ENCODE measurements at places on chromosomes 16 and 17.

DNA sequence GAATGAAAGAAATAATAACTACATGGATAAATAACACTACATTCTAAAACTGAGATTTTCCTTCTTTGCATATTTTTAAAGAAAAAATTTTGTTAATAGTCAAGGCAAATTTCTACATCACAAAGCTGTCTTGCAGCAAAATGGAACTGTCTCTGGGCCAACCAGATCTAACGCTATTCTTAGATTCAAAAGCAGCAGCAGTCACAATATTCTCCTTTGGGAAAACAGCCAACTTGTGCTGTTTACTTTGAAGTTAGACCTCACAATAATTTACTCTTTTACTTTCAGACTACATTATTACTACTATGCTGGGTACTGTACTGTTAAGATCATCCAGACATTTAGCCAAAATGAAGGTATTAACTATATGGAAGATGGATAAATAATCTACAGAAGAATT lies 189.1 kb downstream of the CEP112 start:
- no peak for DNase-seq

GRCh38 chr17:42617956-42618431 lies 8.5 kb downstream of the TUBG1 start:
- no peak for DNase-seq

DNA sequence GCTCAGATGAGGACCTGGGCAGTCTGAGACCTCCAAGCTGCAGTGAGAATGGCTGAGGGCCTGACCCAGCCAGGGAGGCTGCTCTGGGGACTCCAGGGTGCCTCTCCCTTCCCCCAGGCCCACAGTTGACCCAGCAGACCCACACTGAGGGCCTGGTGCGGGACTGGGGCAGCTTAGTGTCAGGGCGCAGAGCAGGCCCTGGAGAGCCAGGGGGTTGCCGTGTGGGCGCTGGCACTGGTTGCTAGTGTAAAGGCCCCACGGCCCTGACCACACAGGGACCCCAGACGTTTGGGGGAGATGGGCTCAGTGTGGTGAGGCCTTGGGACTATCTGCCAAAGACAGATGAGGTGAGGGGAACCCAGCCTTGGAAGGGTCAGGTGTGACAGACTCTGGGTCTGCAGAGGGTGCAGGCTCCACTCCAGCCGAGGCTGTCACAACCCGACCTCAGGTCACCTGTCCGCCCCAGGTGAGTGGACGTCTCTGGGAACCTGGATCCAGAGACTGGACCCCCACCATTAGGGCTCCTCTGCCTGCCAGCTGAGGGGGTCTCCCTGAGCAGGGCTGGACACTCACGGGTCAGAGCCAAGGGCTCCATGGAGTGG lies 50.8 kb upstream of the GNG13 start:
- no peak for DNase-seq

DNA sequence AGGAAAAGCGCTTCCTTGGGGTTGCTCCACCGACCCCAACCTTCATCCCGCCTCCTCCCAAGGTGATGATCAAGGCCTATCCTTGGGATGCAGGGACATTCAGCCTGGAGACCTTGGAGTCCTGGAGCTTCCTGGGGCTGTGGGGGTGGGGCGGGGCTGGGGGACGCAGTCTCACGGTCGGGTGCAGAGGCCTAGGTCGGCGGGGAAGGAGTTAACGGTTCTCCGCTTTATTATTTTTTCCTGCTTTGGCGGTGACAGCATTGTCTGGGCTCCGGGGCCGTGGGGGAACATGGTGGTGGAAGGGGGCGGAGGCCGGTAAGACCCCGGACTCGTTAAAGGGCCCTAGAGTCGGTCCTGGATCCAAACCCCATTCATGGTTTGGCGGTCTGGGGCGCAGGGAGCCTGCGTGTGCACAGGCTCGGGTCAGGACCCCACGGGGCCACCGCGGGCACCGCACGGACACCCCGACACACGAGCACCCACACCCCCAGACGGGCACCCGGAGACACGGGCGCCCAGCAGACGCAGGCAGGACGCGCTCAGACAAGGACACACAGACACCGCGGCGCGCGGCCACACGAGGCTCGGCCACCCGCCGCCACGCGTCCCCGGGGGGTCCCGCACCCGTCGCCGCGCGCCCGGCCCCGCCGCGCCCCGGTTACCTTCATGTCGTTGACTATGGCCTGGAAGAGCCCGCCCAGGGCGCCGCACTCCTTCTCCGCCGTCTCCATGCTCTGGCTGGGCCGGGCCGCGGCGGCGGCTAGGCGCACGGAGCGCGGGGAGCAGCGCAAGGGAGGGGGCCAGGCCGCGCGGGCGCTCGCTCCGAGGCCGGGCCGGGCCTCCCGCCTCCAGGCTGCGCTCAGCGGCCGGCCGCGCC lies 554 bp downstream of the MTSS2 start:
- DNase-seq, result no peak

GRCh38 chr17:70121126-70121525 lies 46.1 kb downstream of the KCNJ16 start:
- DNase-seq, result no peak

- DNase-seq, result no peak
Observed at GRCh38 chr16:4293181-4293716, 20.4 kb upstream of the TFAP4 start.

DNA sequence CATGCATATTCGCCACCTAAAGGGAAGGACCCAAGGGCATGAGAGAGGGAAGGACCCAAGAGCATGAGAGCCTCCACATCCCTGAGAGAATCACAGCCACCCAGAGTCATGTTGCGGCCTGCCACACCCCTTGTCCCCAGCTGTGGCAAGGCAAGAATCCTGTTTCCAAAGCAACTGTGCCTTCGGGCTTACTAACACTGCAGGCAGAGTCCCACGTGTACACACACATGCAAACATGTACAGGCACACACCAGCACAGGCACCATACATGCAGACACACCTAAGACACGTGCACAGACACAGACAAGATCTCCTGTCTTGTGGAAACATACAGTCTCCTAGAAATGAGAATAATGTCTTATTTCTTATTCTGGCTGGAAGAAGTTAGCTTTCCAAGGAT lies 92.4 kb upstream of the CDYL2 start:
- no peak for DNase-seq

DNA sequence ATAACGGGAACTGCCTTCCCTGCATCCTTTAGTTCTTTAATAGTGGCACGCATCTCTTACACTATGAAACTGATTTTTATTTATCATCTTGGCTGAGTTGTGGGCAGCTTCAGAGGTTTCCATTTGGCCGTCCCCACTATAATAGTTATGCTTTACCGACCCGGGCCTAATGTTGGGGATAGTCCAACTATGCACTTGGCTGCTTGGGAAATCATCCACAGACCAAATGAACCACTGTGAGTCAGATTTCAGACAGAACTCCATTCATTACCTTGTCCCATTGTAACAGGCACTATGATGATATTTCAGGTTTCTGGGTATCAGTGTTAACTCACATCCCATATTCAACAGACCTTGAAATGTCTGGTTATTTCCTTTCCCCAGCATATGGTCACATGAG lies 6.1 kb upstream of the SLFN5 start:
- no peak for DNase-seq

- no peak for DNase-seq
Observed at GRCh38 chr16:73998707-73999106, 297.9 kb upstream of the PSMD7 start.

DNA sequence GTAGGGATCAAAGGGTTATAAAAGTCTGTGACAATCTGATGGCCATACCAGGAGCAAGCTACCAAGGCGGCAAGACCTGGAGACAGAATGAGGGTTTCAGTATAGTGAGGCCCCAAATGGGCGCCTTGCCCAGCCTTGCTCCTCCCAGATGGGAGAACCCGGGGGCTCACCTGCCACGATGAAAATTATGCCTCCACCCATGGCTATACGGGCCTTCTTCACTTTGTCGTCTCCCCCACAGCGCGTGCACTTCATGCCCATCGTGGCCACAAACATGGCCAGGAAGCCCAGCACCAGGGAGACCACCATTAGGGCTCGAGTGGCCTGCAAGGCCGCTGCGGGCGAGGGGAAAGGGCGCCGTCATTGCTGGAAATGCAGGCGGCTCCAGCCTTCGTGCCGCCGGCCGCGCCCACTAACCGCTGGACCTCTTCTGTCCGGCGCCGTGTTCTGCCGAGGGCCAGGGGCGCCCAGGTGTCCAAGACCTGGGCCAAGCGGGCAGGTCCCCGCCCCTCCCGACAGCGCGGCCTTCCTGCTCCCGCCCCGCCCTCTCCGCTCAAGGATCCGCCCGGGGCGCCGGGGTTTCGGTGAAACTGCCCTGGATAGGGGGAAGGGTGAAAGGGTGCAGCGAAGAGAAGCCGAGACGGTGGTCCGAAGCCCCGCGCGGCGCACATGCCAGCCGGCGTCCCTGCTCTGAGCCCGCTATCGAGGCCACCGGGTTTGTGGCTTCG lies 1.5 kb downstream of the CLDN7 start:
- DNase-seq, result no peak

GRCh38 chr16:824194-824593 lies 23.7 kb upstream of the GNG13 start:
- no peak for DNase-seq

- no peak for DNase-seq
Observed at GRCh38 chr17:64103391-64104364, 26.3 kb downstream of the ERN1 start.

DNA sequence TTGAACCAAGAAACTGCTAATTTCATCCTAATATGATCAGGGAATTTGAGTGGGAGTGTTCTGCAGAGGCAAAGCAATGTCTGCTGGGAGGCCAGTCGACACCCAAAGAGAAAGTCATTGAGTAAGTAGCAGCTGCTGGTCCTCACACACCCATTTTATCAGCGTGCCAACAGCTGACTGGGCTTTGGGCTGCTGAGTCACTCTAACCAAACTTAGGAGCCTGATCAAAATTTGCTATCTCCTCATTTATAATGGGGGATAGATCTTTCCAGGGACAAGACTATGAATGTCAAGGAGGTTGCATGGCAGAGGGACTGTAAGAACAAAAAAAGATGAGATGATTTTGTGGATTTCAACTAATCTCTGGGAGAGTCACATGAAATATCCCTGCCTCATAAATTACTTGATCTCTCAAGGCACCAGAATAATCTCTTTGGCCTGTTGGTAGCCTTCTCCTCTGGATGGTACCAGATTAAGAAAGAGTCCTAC lies 32.9 kb downstream of the CPSF4L start:
- DNase-seq, result peak; percentile 87
